Activated naive CD4-positive, alpha-beta T cell treated with anti-CD3 and anti-CD28 coated beads, Interleukin-2, amount 10 ng/mL, durations not matched to agents 5 hours and 36 hours (primary cell): ENCODE measurements at places on chromosomes 6 and 20. TPM values are rescaled to one million over a fixed set of nuclear protein-coding genes. Genes with fewer than 3 reads are reported as not detected.

DNMT3B gene
- 3.3 TPM for total RNA-seq

SLC35D3 gene
- not detected for total RNA-seq

SLCO4A1 gene
- total RNA-seq: 58.0 TPM

KIF25 gene
- total RNA-seq: not detected

COL9A1 gene
- not detected for total RNA-seq

WTAP gene
- 125 TPM for total RNA-seq

SLPI gene
- not detected for total RNA-seq

ULBP2 gene
- 2.7 TPM for total RNA-seq

CRISP3 gene
- total RNA-seq: not detected

MYCT1 gene
- not detected for total RNA-seq

SAPCD1 gene
- total RNA-seq: 12.0 TPM

GPX5 gene
- not detected for total RNA-seq

OR2H2 gene
- total RNA-seq: not detected

PRDM13 gene
- total RNA-seq: not detected

POPDC3 gene
- total RNA-seq: not detected

CCDC167 gene
- 43.0 TPM for total RNA-seq

CLPSL1 gene
- total RNA-seq: not detected

LTB gene
- total RNA-seq: 1,438 TPM

GHRH gene
- total RNA-seq: not detected

TRIM10 gene
- not detected for total RNA-seq

DEFB125 gene
- not detected for total RNA-seq

CLDN20 gene
- not detected for total RNA-seq

ABHD12 gene
- 29.9 TPM for total RNA-seq

OPRM1 gene
- not detected for total RNA-seq

MICB gene
- total RNA-seq: 37.8 TPM

TCP11 gene
- not detected for total RNA-seq

PRIM2 gene
- 28.4 TPM for total RNA-seq

SOD2 gene
- total RNA-seq: 100 TPM

GPANK1 gene
- total RNA-seq: 26.4 TPM

RBPJL gene
- total RNA-seq: not detected

PLA2G7 gene
- total RNA-seq: not detected

BNIP5 gene
- not detected for total RNA-seq

EEF1A2 gene
- total RNA-seq: 0.19 TPM

LTA gene
- 29.6 TPM for total RNA-seq
